Heart left ventricle (tissue), 16 donors: ENCODE measurements at places on chromosomes 12 and 14.

- no peak for DNase-seq
- no peak overlapping the region for H3K4me3 ChIP-seq
- H3K4me1 ChIP-seq = peaks cover 2% of the 10 kb centered on the region
- H3K36me3 ChIP-seq = no peaks in the 10 kb centered on the region
Observed at GRCh38 chr12:132151145-132151765, 7.0 kb downstream of the NOC4L start.

DNA sequence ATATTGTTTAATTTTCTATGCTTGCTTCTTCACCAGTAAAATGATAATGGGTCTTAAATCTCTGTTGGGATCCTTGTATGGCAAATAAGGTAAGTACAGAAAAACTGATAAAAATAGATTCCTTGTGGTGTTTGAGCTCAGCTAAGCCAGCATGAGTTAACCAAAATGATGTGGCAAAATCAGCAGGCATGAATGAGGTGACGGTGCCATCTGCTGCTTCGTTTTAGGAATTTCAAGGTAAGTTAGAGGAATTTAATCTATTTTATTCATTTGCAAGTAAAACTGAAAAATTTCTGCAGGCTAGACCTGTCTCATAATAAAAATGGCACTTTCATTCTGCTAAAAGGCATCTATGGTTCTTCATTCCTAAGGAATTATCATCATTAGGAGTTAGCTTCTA lies 10.0 kb upstream of the CLEC7A start:
- H3K4me1 ChIP-seq = no peaks in the 10 kb centered on the region
- DNase-seq = peak; percentile 29
- H3K27me3 ChIP-seq = no peaks in the 10 kb centered on the region
- H3K27ac ChIP-seq = no peak overlapping the region
- no peak overlapping the region for H3K4me3 ChIP-seq
- no peaks in the 10 kb centered on the region for H3K36me3 ChIP-seq

- H3K4me1 ChIP-seq = peaks cover 4% of the 10 kb centered on the region
- H3K27me3 ChIP-seq = no peaks in the 10 kb centered on the region
- no peak for DNase-seq
Observed at GRCh38 chr12:132517013-132517739, 27.2 kb downstream of the FBRSL1 start.

- H3K27me3 ChIP-seq = no peaks in the 10 kb centered on the region
- no peak for DNase-seq
- no peaks in the 10 kb centered on the region for H3K36me3 ChIP-seq
- H3K4me1 ChIP-seq = no peaks in the 10 kb centered on the region
Observed at GRCh38 chr12:52400906-52401305, 5.2 kb downstream of the KRT82 start.

- H3K27ac ChIP-seq = no peak overlapping the region
- H3K36me3 ChIP-seq = no peaks in the 10 kb centered on the region
- H3K27me3 ChIP-seq = no peaks in the 10 kb centered on the region
- no peaks in the 10 kb centered on the region for H3K4me1 ChIP-seq
Observed at GRCh38 chr14:86179980-86180379, 650.0 kb downstream of the FLRT2 start.

DNA sequence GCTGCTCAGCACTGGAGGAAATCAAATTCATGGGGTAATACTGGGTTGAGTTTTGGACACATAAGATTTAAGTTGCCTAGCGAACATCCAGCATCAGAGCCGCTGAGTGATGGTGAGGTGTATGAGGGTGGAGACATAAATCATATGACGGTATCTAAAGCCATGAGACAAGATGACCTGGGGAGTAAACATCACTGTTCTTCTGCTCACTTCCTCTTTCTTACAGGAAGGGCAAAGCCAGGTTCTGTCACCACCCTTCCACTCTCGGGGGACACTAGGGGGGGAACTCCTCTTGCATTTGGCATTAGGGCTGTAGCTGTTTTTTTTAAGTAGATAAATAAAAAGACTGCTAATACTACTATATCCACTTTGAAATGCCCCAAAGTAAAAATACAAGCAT lies 24.0 kb downstream of the PRDM4 start:
- H3K4me1 ChIP-seq = no peaks in the 10 kb centered on the region
- H3K36me3 ChIP-seq = peaks cover 40% of the 10 kb centered on the region
- H3K4me3 ChIP-seq = no peak overlapping the region

GRCh38 chr12:54439521-54440255 lies 20.6 kb upstream of the ITGA5 start:
- H3K27ac ChIP-seq = no peak overlapping the region
- no peaks in the 10 kb centered on the region for H3K27me3 ChIP-seq
- no peaks in the 10 kb centered on the region for H3K36me3 ChIP-seq
- no peaks in the 10 kb centered on the region for H3K4me1 ChIP-seq
- no peak for DNase-seq

DNA sequence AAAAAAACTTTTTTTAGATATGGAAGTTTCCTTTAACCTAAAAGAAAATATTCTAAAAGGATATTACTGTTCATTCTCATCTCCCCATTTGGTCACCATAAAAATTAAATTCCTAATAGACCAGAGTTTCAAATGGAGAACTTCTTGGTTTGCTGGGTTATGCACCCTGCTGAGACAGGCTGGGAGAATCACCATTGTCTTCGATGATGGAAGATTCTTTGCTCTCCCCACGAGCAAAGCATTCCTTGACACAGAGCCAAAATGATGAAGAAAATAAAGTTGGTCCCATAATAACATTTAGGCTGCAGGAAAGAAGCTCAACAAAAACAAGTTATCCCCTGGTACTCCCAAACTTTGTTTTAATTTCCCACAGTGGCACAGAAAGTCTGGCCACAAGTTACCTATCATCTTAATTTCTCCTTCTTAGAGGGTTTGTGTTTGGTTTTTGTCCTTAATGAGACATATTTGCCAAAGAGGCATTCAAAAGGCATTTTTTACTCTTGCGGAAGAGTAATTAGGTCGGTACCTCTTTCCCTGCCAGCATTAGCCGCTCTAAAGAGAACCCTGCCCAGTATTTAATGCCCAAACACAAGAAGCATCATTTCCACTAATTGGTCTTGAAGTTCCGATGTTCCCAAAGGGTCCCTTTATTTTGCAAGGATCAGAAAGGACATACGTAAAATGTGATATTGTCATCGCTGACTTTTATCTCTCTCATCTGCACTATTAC lies 4.8 kb downstream of the DIO2 start:
- no peaks in the 10 kb centered on the region for H3K36me3 ChIP-seq
- H3K27ac ChIP-seq = no peak overlapping the region
- no peaks in the 10 kb centered on the region for H3K27me3 ChIP-seq
- DNase-seq = no peak
- H3K4me3 ChIP-seq = no peak overlapping the region

DNA sequence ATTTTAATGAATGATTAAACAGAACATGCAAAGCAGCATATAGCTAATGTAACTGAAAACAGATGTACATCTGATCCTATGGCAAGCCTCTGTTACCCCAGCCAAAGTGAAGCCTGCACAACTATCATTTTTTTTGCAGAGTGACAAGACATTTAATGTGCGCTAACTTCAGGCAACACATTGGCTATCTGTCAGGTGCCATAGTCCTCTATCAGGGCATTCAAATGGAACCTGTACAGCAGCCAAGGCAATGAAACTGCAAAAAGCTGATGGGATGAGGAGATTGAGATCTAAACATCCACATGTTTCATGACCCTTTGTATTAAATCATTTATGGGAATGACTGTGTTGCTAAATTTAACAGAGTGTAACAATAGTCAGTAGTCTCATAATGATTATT lies 1088.5 kb upstream of the TMEM132C start:
- no peak overlapping the region for H3K4me3 ChIP-seq
- H3K27me3 ChIP-seq = no peaks in the 10 kb centered on the region
- no peak for DNase-seq
- H3K4me1 ChIP-seq = no peaks in the 10 kb centered on the region
- no peaks in the 10 kb centered on the region for H3K36me3 ChIP-seq
- H3K27ac ChIP-seq = no peak overlapping the region

- no peaks in the 10 kb centered on the region for H3K27me3 ChIP-seq
- H3K4me3 ChIP-seq = no peak overlapping the region
- no peak for DNase-seq
- H3K4me1 ChIP-seq = no peaks in the 10 kb centered on the region
- no peaks in the 10 kb centered on the region for H3K36me3 ChIP-seq
- H3K27ac ChIP-seq = no peak overlapping the region
Observed at GRCh38 chr14:31827325-31827724, 249.8 kb upstream of the ARHGAP5 start.

GRCh38 chr12:94149119-94149780 lies 873 bp downstream of the PLXNC1 start:
- peaks cover 7% of the 10 kb centered on the region for H3K4me1 ChIP-seq
- peak; percentile 49 for DNase-seq
- peak overlapping the region; percentile 63 for H3K4me3 ChIP-seq

DNA sequence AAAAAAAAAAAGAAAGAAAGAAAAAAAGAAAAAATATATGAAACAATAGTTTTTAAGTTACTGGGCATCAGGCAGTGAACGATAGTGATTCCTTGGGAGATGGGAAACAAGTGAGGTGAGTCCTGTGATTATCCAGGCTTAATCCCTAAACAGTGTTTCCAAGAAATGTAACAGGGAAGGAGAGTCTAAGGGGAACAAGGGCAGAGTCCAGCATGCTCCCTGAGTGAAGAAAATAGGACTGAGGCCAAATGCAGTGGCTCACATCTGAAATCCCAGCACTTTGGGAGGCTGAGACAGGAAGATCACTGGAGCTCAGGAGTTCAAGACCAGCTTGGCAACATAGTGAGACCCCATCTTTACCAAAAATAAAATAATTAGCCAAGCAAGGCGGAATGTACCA lies 40.7 kb downstream of the R3HDM2 start:
- no peaks in the 10 kb centered on the region for H3K27me3 ChIP-seq
- no peak overlapping the region for H3K4me3 ChIP-seq

GRCh38 chr12:104609445-104609844 lies 152.7 kb downstream of the CHST11 start:
- no peaks in the 10 kb centered on the region for H3K36me3 ChIP-seq
- DNase-seq = no peak
- no peak overlapping the region for H3K27ac ChIP-seq
- no peak overlapping the region for H3K4me3 ChIP-seq
- no peaks in the 10 kb centered on the region for H3K27me3 ChIP-seq
